ENCODE measurements at places on chromosomes 3 and 15.

DNA sequence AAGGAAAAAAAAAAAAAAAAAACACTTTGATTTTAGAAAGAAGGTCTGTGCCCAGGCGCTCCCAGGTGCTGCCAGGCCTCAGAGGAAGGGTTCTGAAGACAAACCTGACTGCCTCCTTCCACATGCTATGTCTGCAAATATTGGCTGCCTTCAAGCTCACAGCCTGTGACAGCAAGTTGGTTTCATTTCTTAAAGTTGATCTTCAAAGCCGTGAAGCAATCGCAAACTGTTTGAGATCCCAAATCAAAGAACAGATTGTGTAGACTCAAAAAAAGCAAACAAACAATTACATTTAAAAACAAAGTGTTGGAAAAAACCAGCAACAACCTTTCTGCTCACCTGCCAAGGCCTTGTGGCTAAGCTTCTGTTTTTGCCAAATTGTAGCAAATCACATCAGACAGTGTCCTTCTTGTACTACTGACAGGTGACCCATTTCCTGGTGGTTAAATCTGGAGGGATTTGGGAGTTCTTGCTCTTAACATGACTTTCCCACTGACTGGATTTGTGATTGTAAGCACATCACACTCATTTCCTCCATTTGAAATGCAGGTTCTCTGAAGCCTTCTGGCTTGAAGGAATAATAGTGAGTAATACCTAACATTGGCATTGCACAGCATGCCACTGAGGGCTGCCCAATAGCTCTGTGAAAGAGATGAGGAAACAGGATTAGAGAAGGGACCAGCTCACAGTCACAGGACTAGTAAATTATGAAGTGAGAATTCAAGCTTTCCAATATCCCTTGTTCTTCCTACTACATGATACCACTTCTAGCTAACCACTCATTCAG is 502.4 kb downstream of the LPP start:
- no peak for DNase-seq

GRCh38 chr15:64622410-64623260 is 152.8 kb downstream of the RBPMS2 start:
- no peak for DNase-seq

DNA sequence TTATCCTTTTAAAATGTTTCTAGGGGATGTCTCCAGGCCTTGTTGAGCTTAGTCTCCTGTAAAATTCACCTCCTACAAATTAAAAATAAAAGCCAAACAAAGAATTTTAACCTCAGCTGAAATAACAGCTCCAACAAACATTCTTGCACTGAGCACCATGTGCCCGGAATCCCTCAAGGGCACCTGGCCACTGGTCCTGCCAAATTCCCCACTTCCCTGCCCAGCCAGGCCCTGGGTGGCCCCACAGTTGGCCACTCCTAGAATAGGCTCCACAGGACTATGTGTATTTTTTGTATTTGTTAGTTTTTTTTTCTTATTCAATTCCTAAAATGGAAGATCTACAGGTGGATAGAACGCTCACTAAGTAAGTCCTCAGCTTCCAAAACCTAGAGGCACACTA is 33.1 kb upstream of the PLA2G4E start:
- DNase-seq, result no peak

DNA sequence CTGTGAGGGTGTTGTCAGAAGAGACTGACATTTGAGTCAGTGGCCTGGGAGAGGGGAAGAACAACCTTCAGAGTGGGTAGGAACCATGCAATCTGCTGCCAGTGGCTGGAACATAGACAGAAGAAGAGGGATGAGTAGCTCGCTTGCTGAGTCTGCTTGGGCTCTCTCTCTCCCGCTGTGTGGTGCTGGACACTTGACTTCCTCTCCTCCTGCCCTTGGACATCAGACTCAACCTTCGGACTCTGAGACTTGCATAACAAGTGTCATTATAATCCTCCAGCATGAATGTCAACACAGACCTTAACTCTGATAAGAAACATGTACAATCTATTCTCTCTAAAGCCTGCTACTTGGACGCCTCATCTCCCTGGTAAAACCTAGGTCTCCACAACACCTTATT is 5.9 kb upstream of the NMD3 start:
- no peak for DNase-seq

- peak; percentile 12 for DNase-seq
Measured at GRCh38 chr3:113844622-113845222, 6.1 kb downstream of the GRAMD1C start.

DNA sequence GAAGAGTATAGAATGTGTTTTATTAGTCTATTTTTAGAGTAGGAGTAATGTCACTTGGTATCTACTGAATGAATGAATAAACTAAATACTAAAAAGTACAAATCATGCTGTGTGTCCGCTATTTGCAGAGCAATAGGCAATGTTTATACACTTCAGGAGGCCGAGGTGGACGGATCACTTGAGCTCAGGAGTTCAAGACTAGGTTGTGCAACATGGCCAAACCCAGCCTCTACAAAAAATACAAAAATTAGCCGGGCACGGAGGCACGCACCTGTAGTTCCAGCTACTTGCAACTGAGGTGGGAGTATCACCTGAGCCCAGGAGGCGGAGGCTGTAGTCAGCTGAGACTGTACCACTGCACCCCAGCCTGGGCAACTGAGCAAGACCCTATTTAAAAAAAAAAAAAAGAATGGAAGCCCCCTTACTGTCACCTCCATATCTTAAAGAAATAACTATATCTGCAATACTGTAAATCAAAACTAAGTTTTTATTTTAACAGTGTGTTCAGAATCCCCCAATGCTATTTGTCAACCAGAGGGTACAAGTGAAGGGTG is 98.4 kb downstream of the DHX30 start:
- no peak for DNase-seq

DNA sequence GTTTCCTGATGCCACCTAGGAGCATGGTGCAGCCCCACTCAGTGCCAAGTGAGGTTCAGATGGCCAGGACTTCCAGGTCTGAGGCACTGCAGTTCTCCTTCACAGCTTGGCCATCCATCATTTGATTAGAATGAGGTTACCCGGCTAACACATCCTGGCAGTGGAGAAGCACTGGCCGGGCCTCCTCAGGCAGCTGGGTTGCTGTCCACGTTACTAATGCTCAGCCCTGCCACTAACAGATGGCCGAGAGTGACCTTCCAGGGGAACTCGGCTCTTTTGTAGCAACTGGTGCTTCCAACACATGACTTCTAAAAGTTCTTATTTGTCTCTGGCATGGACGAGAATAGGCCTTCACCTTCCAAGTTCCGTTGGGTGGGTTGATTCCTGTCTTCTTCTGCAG is 204.6 kb upstream of the CFAP20DC start:
- DNase-seq, result no peak

GRCh38 chr15:63135804-63136203 is 14.1 kb downstream of the LACTB start:
- no peak for DNase-seq

- DNase-seq, result no peak
Measured at GRCh38 chr3:14481018-14481645, 59.0 kb downstream of the GRIP2 start.

DNA sequence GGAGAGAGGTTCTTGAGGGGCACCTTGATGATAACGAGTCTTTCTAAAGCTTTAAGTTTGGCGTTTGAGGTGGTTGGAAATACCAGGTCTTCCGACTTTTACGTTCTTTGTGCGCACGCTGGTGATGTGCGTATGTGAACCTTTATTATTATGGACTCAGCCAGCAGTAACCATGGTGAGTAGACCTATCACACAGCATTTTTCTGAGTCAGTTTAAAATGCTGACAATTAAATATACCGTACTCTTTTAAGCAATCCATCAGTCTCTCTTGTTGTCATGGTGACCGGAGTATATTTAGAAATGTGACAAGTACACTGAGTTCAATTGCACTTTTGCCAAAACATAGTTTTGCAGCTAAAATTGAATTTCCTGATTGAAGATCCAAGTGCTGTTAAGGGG is 172.2 kb downstream of the LPP start:
- DNase-seq, result no peak

DNA sequence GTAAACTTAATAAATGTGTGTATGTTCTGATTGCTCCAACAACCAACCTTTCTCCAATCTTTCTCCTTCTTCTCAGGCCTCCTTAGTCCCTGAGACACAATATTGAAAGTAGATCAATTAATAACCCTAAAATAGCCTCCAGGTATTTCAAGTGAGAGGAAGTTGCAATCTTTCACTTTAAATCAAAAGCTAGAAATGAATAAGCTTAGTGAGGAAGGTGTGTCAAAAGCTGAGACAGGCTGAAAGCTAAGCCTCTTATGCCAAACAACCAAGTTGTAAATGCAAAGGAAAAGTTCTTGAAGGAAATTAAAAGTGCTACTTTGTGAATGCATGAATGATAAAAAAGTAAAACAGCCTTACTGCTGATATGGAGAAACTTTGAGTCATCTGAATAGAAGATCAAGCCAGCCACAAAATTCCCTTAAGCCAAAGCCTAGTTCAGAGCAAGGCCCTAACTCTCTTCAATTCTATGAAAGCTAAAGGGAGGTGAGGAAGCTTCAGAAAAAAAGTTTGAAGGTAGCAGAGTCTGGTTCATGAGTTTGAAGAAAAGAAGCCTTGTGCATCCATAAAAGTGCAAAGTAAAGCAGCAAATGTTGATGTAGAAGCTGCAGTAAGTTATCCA is 38.6 kb downstream of the CCDC80 start:
- DNase-seq, result no peak

DNA sequence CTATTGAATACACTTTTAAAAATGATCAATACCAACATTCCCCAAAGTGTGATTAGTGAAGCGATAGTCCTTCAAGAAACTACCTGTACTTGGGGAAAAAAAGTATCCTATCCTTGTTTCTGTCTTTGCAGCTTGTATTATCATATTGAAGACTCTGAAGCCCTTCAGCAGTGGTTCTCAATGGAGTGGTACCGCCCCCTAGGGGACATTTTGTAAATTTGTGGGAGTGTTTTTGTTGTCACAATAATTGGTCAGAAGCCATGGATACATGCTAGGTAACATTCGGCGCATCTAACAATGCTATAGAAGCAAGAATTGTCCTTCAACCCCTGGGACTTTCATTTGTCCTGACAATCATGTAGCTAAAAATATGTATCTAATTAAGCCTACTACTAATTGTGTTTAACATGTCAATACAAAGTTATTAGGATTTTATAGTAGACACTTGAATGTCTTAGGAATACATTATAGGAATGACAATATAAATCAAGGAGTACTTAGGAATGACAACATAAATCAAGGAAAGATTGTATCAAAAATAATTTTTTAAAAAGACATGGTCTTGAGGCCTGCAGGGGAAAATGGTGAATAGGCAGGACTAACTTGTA is 53.7 kb downstream of the NMD3 start:
- DNase-seq, result peak; percentile 54

DNA sequence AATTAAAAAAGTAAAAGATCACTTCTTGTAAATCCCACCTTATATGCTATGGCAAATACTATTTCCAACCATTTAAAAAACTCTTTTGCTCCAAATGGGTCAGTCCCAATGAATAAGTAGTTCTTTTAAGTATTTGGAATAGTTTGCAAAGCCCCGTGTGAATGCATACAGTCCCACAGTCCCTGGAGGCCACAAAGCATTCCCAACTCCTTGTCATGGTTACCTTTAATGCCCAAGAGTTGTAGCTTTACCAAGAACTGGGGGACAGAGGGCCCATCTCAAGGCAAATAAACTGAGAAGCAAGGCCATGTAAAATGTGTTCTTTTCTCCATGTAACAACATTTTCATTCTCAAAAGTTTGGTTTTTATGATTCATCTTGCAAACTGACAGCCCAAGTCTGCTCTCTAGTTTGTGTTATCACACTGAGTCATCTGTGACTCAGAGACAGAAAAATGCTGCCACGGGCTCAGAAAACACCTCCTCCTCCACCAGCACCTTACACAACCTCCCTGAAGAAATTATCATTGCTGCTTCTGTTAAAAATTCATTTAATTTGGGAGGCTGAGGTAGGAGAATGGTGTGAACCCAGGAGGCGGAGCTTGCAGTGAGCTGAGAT is 336.2 kb downstream of the ERC2 start:
- no peak for DNase-seq

- DNase-seq, result no peak
Measured at GRCh38 chr3:8678751-8679150, 34.2 kb upstream of the SSUH2 start.

DNA sequence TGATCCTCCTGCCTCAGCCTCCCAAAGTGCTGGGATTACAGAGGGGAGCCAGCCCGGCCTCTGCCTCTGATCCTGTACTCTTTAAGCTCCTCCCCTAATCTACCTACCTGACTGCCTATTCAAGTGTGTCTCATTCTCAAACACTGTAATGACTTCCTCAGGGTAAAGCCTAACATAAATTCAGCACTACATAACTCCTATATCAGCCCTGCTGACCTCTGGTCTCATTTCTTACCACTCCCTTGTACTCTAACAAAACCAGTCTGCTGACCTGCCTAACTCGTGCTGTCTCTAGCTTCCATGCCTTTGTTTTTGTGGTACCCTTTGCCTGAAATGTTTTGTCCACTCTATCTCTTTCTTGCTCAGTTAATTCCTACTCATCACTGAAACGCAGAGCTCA is 172.1 kb upstream of the IL12A start:
- no peak for DNase-seq

- DNase-seq, result no peak
Measured at GRCh38 chr3:67657192-67657591, 2.8 kb upstream of the SUCLG2 start.

DNA sequence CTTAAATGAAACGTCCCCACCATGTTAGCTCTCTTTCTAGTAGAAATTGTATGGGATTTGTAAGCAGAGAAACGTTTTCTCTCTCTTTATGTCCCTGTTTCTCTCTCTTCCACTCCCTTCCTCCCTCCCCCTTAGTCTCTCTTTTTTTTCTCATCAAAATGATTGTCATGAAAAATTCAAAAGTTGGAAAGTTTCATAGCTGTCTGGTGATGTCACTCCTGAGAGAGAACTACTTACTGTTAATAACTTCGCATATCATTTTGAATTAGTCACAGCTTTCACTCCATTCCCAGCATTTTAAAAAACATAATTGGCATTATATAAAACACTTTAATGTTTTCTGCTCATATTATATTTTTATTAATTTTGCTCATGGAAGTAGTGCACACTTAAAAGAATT is 331.1 kb downstream of the C3orf38 start:
- DNase-seq, result no peak

GRCh38 chr15:67411486-67411885 is 109.4 kb upstream of the C15orf61 start:
- no peak for DNase-seq

GRCh38 chr3:102090721-102091045 is 241.4 kb downstream of the NFKBIZ start:
- DNase-seq, result no peak

GRCh38 chr3:126527006-126527405 is 3.1 kb downstream of the CHST13 start:
- no peak for DNase-seq

DNA sequence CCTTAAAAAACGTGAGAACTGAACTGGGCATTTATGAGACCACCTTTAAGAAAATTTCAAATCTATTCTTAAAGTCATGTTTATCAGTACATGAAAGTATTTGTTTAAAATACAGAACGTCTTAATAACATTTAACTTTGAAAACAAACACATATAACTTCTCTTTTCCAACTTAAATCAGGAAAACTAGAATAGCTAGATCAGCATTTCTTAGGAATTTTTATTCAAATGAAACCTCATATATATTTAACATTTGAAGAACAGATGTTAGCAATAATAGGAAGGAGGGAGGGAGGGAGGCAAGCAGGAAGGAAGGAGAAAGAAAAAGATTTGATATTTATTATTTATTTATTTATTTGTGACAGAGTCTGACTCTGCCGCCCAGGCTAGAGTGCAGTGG is 120.2 kb downstream of the NR1I2 start:
- DNase-seq, result no peak
